PC-3 (cell line): ENCODE measurements at places on chromosomes 7 and 10. TPM values are rescaled to one million over a fixed set of nuclear protein-coding genes. Genes with fewer than 3 reads are reported as not detected.

GRCh38 chr10:71695502-71696476 is 23.8 kb downstream of the C10orf105 start:
- DNase-seq = no peak

LOXL4 gene
- 7.8 and 8.2 TPM in 2 replicates for total RNA-seq

GRCh38 chr7:4056552-4057288 is 625.4 kb upstream of the FOXK1 start:
- DNase-seq = no peak

TMEM270 gene
- total RNA-seq = 3.8 TPM in 1 of 2 replicates, not detected in the other

GRCh38 chr7:139811066-139811465 is 18.0 kb upstream of the TBXAS1 start:
- no peak for DNase-seq

- DNase-seq = no peak
Observed at GRCh38 chr10:34753014-34753757, 61.9 kb downstream of the PARD3 start.

- no peak for DNase-seq
Observed at GRCh38 chr10:132364594-132364970, 32.4 kb upstream of the PWWP2B start.

- DNase-seq = peak; percentile 95
Observed at GRCh38 chr10:97542169-97543024, 30.2 kb upstream of the ANKRD2 start.

GRCh38 chr10:59068581-59069191 is 107.8 kb upstream of the PHYHIPL start:
- DNase-seq = no peak

DNA sequence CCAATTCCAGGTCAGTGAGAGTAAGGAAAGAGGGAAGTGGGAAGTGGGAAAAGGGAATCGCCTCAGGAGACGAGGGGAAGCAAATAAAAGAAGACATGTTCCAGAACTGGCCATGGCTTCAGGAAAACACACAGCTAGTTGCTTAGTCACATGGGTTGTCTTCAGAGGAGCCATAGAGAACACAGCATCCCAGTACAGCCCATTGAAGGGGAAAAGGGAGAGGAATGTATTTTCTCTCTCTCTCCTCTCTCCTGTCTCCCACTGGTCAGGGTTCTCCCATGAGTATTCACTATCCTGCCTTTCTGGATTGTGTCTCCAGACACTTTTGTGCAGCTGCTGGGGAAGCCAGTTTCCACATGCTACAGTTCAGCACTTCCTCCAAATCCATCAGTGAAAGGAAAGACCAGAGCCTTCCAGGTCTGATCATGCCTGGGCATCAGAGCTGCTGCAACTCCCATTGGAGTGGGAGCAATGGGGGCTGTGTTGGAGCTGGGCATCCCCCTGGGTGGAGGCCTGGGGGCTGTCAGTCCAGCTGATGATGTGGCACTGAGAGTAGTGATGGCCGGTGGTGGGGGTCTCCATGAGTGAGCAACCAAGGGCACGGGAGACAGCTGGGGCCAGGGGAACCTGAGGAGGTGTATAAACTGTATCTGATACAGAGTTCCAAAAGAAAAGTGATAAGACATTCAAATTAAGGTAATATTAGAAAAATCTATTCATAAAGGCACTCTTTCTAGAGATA is 38.6 kb downstream of the MAP3K8 start:
- no peak for DNase-seq

DNA sequence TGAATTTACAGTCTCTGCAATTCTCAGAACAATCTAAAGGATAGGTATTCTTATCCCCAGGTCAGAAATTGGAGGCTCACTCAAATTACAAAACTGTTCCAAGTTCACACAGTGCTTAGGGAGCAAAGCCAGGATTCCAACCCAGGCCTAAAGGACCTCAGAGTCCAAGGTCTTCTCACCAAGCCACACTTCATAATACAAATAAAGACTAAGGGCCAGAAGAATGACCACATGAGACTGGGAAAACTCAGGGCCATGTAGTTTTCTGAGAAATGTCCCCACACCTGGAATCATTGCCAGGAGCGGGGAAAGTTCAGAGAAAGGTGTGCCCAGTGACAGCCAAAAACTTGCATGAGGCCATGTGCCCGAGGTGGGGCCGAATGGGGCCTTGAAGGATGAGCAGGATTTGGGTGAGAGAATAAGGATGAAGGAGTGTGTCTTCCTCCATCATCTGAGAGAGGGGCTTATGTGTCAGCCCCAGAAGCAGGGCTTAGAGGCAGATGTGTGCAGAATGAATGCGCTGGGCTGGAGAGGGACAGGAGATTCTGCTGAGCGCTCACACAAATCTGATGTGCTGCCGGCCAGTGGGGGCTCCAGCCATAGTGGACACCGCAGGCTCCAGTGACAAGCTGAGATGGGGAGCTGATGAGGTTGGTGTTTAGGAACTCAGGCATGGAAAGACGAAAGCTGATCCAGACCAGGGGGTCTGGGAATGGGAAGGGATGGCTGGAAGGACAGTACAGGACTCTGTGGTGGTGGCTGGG is 35.9 kb downstream of the BLNK start:
- DNase-seq = no peak
